Ascending aorta (tissue), 2 donors: ENCODE measurements at places on chromosomes 1 and 21. TPM values are rescaled to one million over a fixed set of nuclear protein-coding genes. Genes with fewer than 3 reads are reported as not detected.

DNA sequence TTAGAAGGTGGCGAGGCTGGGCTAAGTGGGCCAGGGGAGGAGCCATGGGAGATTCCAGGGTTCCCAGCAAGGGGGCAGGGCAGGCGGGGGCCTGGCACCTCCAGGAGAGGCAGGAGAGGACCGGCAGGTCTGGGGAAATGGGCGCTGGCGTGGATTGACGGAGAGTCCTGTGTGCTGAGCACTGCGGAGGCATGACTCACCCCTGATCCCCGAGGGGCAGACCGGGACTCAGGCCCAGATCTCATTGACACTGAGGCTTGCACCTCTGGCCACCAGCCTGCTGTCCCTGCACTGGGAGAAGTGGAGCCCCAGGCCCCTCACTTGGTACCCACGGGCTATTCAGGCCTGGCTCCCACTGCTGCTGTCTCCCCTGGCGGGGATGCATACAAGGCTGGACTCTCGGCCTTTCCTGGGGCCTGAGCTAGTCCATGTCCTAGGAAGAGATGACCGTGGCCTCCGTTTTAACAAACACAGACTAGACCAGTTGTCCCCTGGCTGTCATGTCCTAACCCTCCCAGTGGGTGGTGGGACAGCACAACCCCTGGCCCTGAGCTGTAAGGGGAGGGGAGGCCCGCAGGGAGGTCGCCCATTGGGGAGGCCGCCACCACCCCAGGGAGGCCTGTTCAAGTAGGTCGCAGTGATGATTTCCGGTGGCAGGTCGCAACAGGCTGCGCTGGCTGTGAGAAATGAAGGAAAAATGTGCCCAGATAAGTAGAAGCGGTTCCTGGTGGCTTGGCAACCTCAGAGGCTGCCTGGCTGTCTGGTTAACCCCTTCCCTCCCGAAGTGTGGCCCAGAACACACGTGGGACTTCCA, 39.7 kb downstream of the RIPK4 start:
- peak; percentile 93 for DNase-seq
- no peak overlapping the region for H3K4me3 ChIP-seq
- peaks cover 9% of the 10 kb centered on the region for H3K4me1 ChIP-seq
- no peaks in the 10 kb centered on the region for H3K36me3 ChIP-seq
- H3K27ac ChIP-seq: peak overlapping the region; percentile 91
- no peaks in the 10 kb centered on the region for H3K27me3 ChIP-seq

DNA sequence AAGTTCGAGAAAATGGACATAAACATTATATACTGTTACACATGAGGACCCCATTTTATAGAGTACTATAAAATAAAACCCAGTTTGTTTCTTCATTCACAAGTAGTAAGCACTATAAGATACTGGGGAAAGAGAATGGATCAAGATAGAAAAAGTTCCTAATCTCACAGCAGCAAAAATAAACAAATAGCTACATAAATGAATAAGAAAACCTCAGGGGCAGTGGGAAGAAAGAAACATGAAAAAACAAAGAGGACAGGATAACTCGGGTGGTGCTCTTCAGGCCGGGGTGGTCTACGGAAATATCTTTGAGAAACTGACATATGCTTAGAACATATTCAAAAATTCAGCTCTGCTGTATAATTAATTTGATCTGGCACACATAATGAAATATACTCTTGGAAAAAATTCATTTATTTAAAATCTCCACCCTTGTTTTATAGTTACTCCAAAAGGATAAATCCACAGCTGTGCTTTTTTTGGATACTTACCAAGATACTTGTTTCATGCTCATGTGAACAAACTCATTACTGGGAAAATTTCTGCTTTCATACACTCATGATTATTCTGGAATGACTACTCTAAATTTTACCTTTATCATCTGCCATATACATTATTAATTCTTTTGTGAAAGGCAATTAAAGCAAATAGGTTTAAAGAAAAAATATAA, 20.0 kb downstream of the CEP170 start:
- no peaks in the 10 kb centered on the region for H3K27me3 ChIP-seq
- H3K4me3 ChIP-seq: no peak overlapping the region
- H3K27ac ChIP-seq: no peak overlapping the region
- no peak for DNase-seq
- H3K4me1 ChIP-seq: peaks cover 15% of the 10 kb centered on the region

GRCh38 chr1:69455718-69456117, 112.0 kb upstream of the LRRC7 start:
- H3K4me3 ChIP-seq: no peak overlapping the region
- H3K36me3 ChIP-seq: no peaks in the 10 kb centered on the region

DNA sequence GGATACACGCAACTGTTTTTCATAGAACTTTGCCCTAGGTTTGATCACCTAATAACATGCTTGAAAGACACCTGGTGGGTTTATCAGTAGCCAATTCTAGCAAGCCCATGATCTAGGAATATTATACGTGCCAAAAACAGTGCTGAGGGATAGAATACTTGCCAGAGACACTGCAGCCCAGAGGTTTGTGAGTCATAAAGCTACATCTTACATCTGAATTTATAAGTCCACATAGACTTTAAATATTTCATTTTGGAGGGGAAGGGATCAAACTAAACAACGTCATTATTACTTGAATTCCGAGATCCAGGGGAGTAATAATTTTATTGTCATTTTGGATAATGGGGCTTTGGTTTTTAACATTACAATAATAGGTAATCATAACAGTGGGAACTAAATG, 31.7 kb downstream of the RGL1 start:
- H3K36me3 ChIP-seq: no peaks in the 10 kb centered on the region
- no peak overlapping the region for H3K4me3 ChIP-seq
- no peak for DNase-seq
- H3K4me1 ChIP-seq: no peaks in the 10 kb centered on the region
- no peaks in the 10 kb centered on the region for H3K27me3 ChIP-seq

DNA sequence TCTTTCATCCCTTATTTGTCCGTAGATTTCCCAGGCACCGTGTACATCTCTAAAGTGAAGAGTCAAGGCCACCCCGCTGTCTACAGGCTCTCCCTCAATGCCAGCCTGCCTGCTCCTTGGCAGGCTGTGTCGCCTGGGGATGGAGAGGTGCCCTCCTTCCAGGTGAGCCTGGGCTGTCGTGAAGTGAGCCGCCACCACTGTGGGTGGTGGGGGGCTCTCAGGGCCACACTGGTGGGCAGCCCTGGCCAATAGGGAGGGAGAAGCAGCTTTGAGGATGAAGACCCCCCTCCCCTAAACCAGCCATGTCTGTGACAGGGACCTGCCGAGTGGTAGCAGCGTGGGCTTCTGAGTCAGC, 46.2 kb downstream of the DISP3 start:
- H3K27ac ChIP-seq: no peak overlapping the region
- no peaks in the 10 kb centered on the region for H3K27me3 ChIP-seq
- no peak for DNase-seq

- DNase-seq: no peak
- peak overlapping the region; percentile 51 for H3K4me3 ChIP-seq
- H3K36me3 ChIP-seq: no peaks in the 10 kb centered on the region
- peaks cover 29% of the 10 kb centered on the region for H3K4me1 ChIP-seq
- H3K27ac ChIP-seq: peak overlapping the region; percentile 97
- no peaks in the 10 kb centered on the region for H3K27me3 ChIP-seq
Measured at GRCh38 chr1:161198194-161198896, 509 bp downstream of the ADAMTS4 start.

DNA sequence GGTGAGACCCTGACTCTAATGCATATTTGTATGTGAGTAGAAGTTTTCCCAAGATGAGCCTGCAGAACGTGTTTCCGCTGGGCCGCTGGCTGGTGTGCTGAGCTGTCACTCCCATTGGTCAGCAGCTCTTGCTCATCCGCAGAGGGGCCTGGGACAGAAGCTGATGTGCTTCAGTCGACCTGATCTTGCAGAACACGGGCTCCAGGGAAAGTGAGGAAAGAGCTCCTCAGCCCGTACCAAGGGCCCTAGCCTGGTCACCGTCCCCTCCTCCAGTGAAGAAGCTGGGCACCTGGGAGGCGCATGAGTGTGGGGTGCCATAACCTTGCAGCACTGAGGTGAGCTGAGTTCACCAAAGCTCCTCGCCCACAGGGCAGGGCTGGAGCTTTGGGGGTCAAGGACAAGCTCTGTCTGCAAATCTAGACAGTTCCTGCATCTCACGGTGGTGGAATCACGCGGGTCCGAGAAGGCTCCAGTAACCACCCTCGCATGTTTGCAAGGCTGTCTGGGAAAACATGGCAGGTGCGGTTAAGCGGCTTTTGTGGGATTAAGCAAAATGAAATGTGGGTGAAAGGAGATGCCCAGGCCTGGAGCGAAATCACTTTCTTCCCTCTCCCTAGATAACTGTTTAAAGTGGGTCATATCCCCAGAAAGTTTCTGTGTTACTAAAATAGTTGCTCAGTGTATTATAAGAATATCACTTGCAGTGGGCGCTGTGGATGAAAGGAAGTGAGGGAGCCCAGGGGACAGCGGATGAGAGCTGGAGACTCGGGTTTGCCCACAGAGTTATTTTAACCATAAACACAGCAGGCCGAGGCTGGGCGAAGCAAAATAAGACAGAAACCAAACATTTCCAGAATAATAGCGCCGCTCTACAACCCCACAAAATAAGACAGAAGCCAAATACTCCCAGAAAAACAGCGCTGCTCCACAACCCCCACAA, 33.1 kb upstream of the LRRC3 start:
- H3K4me1 ChIP-seq: no peaks in the 10 kb centered on the region
- H3K27me3 ChIP-seq: no peaks in the 10 kb centered on the region
- no peaks in the 10 kb centered on the region for H3K36me3 ChIP-seq
- DNase-seq: peak; percentile 25
- H3K27ac ChIP-seq: no peak overlapping the region
- H3K4me3 ChIP-seq: no peak overlapping the region

- peak overlapping the region; percentile 6 for H3K27ac ChIP-seq
- no peak for DNase-seq
- peaks cover 8% of the 10 kb centered on the region for H3K4me1 ChIP-seq
- no peaks in the 10 kb centered on the region for H3K36me3 ChIP-seq
- no peaks in the 10 kb centered on the region for H3K27me3 ChIP-seq
Measured at GRCh38 chr21:27425172-27425571, 458.3 kb upstream of the ADAMTS5 start.

GRCh38 chr1:179025975-179026812, 500 bp downstream of the FAM20B start:
- H3K27me3 ChIP-seq: no peaks in the 10 kb centered on the region
- no peaks in the 10 kb centered on the region for H3K36me3 ChIP-seq
- H3K4me1 ChIP-seq: peaks cover 3% of the 10 kb centered on the region
- peak; percentile 80 for DNase-seq
- peak overlapping the region; percentile 95 for H3K27ac ChIP-seq
- peak overlapping the region; percentile 97 for H3K4me3 ChIP-seq

The LAX1 gene
- total RNA-seq: not detected

The CFAP45 gene
- total RNA-seq: not detected

The AUNIP gene
- total RNA-seq: not detected

The GJC2 gene
- total RNA-seq: 5.4 TPM

The UBXN10 gene
- total RNA-seq: not detected
